ENCODE measurements at places on chromosomes 5 and 9.

GRCh38 chr9:130243015-130243881 lies 22.3 kb upstream of the HMCN2 start:
- DNase-seq = peak; percentile 50

DNA sequence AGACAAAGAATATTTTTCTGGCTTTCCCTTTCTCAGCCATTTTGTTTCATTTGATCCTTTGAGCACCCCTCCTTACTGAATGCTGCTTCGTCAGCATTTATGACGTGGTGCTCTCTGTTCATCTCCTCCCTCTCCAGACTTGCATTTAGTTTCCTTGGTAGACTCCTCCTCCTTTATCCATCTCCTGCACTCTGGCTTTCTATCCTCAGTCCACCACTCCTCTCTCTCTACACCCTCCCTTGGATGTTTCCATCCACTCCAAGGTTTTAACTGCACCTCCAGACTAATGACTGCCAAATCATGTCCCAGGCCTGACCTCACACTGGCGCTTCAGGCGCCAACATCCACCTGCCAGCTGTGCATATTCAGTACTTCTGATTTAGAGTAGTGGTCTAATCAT lies 245.4 kb downstream of the RAB3C start:
- DNase-seq = no peak

GRCh38 chr5:103362211-103362610 lies 103.6 kb downstream of the MACIR start:
- no peak for DNase-seq

GRCh38 chr9:96587338-96588315 lies 32.0 kb downstream of the CDC14B start:
- no peak for DNase-seq

DNA sequence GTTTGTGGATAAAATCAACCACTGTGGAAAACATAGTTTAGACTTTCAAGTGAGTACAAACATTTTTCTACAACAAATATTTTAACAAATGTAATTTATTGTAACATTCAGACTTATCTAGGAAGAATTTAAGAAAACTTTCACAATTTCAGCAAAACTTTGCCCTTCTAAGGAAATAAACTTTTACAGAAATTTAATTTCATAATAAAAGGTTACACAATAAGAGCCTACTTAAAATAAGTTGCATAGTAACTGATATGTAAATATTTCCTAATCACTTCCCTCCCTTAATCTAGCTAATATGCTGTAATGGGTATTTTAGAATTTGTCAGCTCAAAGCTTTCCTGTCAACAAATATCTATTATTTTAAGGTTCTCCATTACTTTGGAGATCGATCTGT lies 1899.9 kb downstream of the MAT2B start:
- no peak for DNase-seq
